NCI-H1417 (cell line): ENCODE measurements at places on chromosomes 4 and X.

DNA sequence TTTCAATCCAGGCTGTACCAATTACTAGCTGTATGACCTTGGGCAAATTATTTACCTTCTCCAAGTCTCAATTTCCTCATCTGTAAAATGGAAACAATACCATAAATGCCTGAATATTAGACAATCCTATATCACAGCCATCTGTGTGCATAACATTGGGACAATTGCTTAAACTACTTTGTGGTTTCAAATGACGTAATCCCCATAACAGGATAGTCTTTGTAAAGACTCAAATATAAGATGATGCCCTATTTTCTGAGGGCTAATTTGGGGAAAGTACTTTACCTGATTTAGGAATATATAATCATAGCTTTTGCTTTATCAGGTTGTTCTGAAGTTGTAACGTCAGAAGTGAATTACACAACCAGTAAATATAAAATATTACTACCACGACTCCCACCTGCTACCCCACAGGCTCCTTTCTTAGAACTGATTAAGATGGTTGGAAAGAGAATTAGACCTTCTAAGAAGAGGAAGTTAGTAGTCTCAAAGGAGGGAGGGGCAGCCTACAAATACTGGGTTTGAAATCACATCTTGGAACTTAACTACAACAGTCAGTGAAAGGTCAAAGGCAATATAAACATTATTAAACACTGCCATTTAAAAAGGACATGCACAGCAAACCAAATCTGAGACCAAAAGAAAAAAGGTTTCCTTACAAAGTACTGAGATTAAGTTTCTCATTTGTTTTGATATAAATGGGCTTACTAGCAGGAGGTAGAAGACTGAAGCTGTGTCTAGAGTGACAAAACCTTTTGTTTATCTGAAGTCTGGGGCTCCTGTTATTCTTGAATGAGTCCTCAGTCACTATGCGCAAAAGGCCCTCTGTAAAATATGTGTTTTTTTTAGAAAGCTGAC is 215.0 kb downstream of the SCFD2 start:
- DNase-seq = no peak

GRCh38 chrX:67717571-67717970 is 173.8 kb downstream of the AR start:
- DNase-seq = no peak

DNA sequence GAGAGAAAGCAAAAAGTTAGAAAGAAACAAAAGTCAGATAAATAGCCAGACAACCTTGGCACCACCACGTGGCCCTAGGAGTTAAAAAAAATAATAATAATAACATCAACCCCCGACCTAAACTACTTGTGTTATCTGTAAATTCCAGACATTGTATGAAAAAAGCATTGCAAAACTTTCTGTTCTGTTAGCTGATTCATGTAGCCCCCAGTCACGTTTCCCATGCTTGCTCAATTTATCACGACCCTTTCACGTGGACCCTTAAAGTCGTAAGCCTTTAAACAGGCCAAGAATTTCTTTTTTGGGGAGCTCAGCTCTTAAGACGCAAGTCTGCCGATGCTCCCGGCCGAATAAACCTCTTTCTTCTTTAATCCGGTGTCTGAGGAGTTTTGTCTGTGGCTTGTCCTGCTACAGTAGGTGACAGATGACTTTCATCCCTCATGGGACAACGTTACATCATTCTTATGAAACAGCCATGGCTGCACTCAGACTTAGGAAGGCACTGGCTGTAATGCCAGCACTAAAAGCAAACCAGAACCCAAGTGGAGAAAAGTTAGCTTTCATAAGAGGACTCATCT is 520 bp downstream of the ACOX3 start:
- no peak for DNase-seq

GRCh38 chr4:185219551-185220344 is 10.3 kb downstream of the SNX25 start:
- no peak for DNase-seq

- DNase-seq = no peak
Measured at GRCh38 chr4:120733968-120734367, 188.6 kb downstream of the PRDM5 start.
